ENCODE measurements at places on chromosomes 2 and 18. TPM values are rescaled to one million over a fixed set of nuclear protein-coding genes. Genes with fewer than 3 reads are reported as not detected.
A peak's percentile ranks its signal among the peaks of the same experiment; 100 is the strongest.

GRCh38 chr2:173136067-173136466, 60.4 kb downstream of the MAP3K20 start:
- H3K27ac ChIP-seq = peak overlapping the region; percentile 31
- no peaks in the 10 kb centered on the region for H3K27me3 ChIP-seq
- no peak overlapping the region for H3K4me3 ChIP-seq
- DNase-seq = no peak

GRCh38 chr2:235286622-235287374, 207.0 kb upstream of the AGAP1 start:
- no peak for DNase-seq
- H3K27ac ChIP-seq = no peak overlapping the region
- H3K36me3 ChIP-seq = no peaks in the 10 kb centered on the region
- no peak overlapping the region for H3K4me3 ChIP-seq
- H3K27me3 ChIP-seq = no peaks in the 10 kb centered on the region
- H3K4me1 ChIP-seq = peaks cover 17% of the 10 kb centered on the region

GRCh38 chr2:68040078-68040477, 22.7 kb downstream of the C1D start:
- no peak overlapping the region for H3K4me3 ChIP-seq
- no peaks in the 10 kb centered on the region for H3K36me3 ChIP-seq
- no peak for DNase-seq
- H3K27me3 ChIP-seq = no peaks in the 10 kb centered on the region

DNA sequence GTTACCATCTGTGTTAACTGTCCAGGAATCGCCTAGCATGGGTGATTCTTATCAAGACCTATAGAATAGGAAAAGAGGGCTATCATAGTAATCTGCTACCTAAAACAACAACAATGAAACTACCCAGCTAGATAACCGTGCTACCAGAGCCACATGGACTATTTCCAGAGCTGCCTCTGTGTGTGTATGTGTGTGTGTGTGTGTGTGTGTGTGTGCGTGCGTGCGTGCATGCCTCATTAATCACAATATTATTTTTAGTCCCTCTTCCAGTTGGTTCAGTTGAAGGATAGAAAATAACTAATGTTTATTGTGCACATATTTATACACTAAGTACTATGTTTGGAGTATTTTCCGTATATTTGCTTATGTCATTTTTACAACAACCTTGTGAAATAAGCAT, 201.1 kb downstream of the SP3 start:
- no peak overlapping the region for H3K27ac ChIP-seq
- H3K27me3 ChIP-seq = no peaks in the 10 kb centered on the region
- no peak overlapping the region for H3K4me3 ChIP-seq
- H3K36me3 ChIP-seq = no peaks in the 10 kb centered on the region

- no peak for DNase-seq
- H3K36me3 ChIP-seq = peaks cover 4% of the 10 kb centered on the region
- no peak overlapping the region for H3K4me3 ChIP-seq
- no peaks in the 10 kb centered on the region for H3K27me3 ChIP-seq
- no peak overlapping the region for H3K27ac ChIP-seq
- H3K4me1 ChIP-seq = peaks cover 4% of the 10 kb centered on the region
Observed at GRCh38 chr2:119248751-119249150, 25.1 kb downstream of the STEAP3 start.

GRCh38 chr18:30597202-30597601, 445.3 kb downstream of the DSC3 start:
- H3K36me3 ChIP-seq = no peaks in the 10 kb centered on the region
- H3K27ac ChIP-seq = no peak overlapping the region
- no peak overlapping the region for H3K4me3 ChIP-seq
- DNase-seq = no peak
- H3K27me3 ChIP-seq = no peaks in the 10 kb centered on the region
- no peaks in the 10 kb centered on the region for H3K4me1 ChIP-seq

- H3K36me3 ChIP-seq = no peaks in the 10 kb centered on the region
- peaks cover 13% of the 10 kb centered on the region for H3K27me3 ChIP-seq
- H3K4me3 ChIP-seq = no peak overlapping the region
- no peak overlapping the region for H3K27ac ChIP-seq
- no peaks in the 10 kb centered on the region for H3K4me1 ChIP-seq
- no peak for DNase-seq
Observed at GRCh38 chr18:10805587-10806118, 279.8 kb downstream of the NAPG start.

GRCh38 chr18:25231327-25231691, 120.7 kb downstream of the ZNF521 start:
- no peak overlapping the region for H3K27ac ChIP-seq
- H3K27me3 ChIP-seq = peaks cover 9% of the 10 kb centered on the region
- H3K4me3 ChIP-seq = no peak overlapping the region

- H3K27ac ChIP-seq = no peak overlapping the region
- DNase-seq = no peak
- no peaks in the 10 kb centered on the region for H3K27me3 ChIP-seq
- no peak overlapping the region for H3K4me3 ChIP-seq
- H3K4me1 ChIP-seq = peaks cover 11% of the 10 kb centered on the region
Observed at GRCh38 chr18:79983253-79983652, 5.1 kb downstream of the TXNL4A start.

DNA sequence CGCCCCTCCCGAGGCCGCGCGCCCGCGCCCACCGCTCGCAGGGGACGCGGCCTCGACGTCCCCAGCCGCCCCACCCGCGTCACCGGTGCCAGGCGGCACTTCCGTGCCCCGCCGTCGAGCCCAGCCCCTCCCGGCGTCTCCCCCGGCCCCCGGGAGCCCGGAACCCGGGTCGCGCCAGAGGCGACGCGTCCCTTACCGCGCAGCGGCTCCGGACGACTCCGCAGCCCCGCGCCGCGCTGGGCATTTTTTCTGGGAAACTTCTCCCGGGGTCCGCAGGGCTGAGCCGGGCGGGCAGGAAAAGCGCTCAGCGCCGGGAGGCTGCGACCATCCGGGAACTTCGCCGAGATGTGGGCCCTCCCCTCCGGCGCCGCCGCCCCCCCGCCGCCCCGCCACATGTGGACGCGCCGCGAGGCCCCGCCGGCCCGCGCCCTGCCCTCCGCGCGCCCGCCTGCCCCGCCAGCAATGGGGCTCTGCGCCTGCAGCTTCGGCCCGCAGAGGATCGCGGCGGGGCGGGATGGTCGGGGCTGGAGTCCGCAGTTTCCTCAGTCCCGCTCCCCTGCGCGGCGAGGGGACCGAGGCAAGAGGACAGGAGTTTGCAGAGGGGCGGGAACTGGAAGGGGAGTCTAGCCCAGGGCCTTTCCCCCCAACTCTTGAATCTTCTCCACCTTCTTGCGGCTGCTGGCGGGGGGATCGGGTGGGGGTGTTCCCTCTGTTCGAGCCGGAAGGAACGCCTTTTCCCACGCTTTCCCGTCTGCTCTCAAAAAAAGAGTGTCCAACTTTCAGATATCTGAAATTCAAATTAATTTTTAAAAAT, 81.5 kb downstream of the CHRNA1 start:
- peaks cover 76% of the 10 kb centered on the region for H3K27me3 ChIP-seq
- H3K4me1 ChIP-seq = peaks cover 10% of the 10 kb centered on the region
- peak overlapping the region; percentile 51 for H3K4me3 ChIP-seq
- peak; percentile 48 for DNase-seq
- no peaks in the 10 kb centered on the region for H3K36me3 ChIP-seq

GRCh38 chr2:47177043-47177565, 22.0 kb upstream of the STPG4 start:
- peaks cover 10% of the 10 kb centered on the region for H3K36me3 ChIP-seq
- DNase-seq = no peak
- H3K4me1 ChIP-seq = peaks cover 25% of the 10 kb centered on the region
- H3K4me3 ChIP-seq = peak overlapping the region; percentile 99
- peak overlapping the region; percentile 100 for H3K27ac ChIP-seq
- H3K27me3 ChIP-seq = no peaks in the 10 kb centered on the region

DNA sequence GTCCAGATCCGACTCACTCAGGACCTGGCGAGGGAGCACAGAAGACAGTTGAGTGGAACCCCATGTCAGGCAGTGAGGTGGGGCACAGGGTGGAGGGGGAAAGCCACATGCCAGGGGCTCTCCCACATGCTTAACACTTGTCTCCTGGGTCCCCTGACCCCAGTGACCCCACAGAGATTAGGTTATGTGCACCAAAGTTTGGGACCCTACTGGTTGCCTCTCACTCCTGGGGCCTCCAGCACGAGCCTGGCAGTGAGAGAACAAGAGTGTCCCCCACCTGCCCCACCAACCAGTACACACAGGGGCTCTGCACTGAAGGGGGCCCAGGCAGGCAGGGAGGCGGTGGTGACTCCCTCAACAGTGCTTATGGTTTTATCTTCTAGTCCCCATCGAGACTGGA, 58.3 kb downstream of the CIB4 start:
- H3K4me3 ChIP-seq = no peak overlapping the region
- no peaks in the 10 kb centered on the region for H3K4me1 ChIP-seq
- H3K27ac ChIP-seq = no peak overlapping the region
- no peak for DNase-seq
- peaks cover 3% of the 10 kb centered on the region for H3K27me3 ChIP-seq
- H3K36me3 ChIP-seq = no peaks in the 10 kb centered on the region

DNA sequence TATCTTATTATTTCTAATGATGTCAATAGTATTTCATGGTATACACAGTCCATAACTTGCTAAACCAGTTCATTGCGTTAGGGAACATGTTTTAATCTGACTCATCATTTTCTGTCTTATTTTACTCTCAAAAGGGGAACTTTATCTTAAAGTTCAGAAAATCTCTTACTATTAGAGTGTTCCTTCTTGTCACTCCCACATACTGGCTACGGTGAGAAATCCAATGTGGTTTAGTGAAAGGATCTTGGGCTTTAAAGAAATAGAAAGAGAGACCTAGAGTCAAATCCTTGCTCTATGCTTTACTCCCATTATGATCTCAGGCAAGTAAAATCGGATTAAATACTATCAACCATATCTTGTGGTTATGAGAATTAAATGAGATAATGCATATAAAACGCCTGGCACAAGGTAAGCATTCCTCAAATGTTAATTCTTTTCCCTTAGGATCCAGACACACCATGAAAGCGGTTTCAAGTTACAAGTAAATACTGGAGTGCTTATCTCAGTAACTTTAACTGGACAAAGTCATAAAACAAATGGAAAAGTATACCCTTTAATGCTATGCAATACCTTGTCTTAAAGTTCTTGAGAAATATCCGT, 576.0 kb downstream of the ARHGAP15 start:
- peaks cover 8% of the 10 kb centered on the region for H3K4me1 ChIP-seq
- no peaks in the 10 kb centered on the region for H3K36me3 ChIP-seq
- H3K27me3 ChIP-seq = no peaks in the 10 kb centered on the region

GRCh38 chr2:31051258-31052140, 86.7 kb downstream of the GALNT14 start:
- no peaks in the 10 kb centered on the region for H3K4me1 ChIP-seq
- H3K27me3 ChIP-seq = no peaks in the 10 kb centered on the region
- H3K4me3 ChIP-seq = no peak overlapping the region
- no peaks in the 10 kb centered on the region for H3K36me3 ChIP-seq
- no peak for DNase-seq

INPP5D gene
- total RNA-seq = 3.0 TPM

GRHL1 gene
- total RNA-seq = 0.13 TPM

SPDYA gene
- total RNA-seq = 1.2 TPM

ARL5A gene
- total RNA-seq = 55.0 TPM

TYW5 gene
- 8.1 TPM for total RNA-seq

OR6B2 gene
- not detected for total RNA-seq

MOB4 gene
- total RNA-seq = 38.0 TPM

GCKR gene
- not detected for total RNA-seq

HNMT gene
- 0.82 TPM for total RNA-seq

REG3G gene
- not detected for total RNA-seq

TIGD1 gene
- 9.0 TPM for total RNA-seq

TMEM163 gene
- not detected for total RNA-seq
